Activated naive CD4-positive, alpha-beta T cell (primary cell): ENCODE measurements at places on chromosomes 16 and 17.

- no peak for DNase-seq
Measured at GRCh38 chr16:67461600-67462278, 19.2 kb downstream of the ATP6V0D1 start.

GRCh38 chr16:29977063-29977825, 3.6 kb downstream of the TAOK2 start:
- no peak for DNase-seq

DNA sequence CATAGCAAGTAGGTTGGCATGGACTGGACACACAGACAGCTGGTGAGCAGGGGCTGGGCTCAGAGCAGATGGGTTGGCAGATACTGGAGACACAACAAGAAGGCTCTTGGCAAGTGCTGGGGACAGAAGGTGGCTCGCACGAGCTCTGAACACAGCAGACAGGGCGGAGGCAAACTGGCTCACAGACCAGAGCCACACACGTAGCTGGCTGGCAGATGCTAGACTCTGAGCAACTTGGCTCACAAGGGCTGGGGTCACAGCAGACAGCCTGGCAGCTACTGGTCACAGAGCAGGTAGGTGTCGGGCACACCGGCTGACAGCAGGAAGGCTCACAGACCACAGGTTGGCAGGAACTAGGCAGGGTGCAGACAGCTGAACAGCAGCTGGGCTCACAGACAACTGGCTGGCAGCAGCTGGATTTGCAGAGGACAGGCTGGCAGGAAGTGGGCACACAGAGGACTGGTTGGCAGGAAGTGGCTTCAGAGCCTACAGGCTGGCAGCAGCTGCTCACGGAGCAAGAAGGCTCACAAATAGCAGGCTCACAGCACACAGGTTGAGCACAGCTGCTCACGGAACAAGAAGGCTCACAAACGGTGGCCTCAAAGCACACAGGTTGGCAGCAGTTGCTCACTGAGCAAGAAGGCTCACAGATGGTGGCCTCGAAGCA, 725 bp downstream of the KRTAP16-1 start:
- DNase-seq: peak; percentile 74

- DNase-seq: no peak
Measured at GRCh38 chr16:88196471-88197400, 186.0 kb upstream of the ZNF469 start.

DNA sequence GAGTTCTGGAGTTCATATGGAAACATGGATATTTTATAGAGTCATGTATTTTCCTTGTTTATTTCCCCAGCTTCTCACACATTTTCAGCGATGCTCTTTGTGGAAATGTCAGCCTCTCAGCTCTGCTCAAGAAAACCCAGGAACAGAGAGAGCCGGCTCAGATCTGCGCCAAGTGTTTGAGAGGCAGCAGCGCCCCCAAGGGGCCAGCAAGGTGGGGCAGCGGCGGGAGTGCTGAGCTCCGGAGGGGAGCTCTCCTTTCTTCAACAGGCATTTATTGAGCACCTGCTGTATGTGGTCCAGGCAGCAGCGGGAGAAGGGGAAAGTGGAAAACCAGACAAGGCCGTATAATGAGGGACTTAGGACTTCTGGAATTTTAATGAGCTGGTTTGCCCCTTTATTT, 421.1 kb upstream of the C16orf82 start:
- peak; percentile 8 for DNase-seq

- DNase-seq: no peak
Measured at GRCh38 chr17:48600244-48601098, 4.3 kb downstream of the HOXB6 start.
